ENCODE measurements at places on chromosomes 5 and 9. TPM values are rescaled to one million over a fixed set of nuclear protein-coding genes. Genes with fewer than 3 reads are reported as not detected.
A peak's percentile ranks its signal among the peaks of the same experiment; 100 is the strongest.

GRCh38 chr5:6418679-6419276, 29.9 kb upstream of the UBE2QL1 start:
- no peaks in the 10 kb centered on the region for H3K27me3 ChIP-seq
- peaks cover 4% of the 10 kb centered on the region for H3K4me1 ChIP-seq

LCN1 gene
- not detected for total RNA-seq

DNA sequence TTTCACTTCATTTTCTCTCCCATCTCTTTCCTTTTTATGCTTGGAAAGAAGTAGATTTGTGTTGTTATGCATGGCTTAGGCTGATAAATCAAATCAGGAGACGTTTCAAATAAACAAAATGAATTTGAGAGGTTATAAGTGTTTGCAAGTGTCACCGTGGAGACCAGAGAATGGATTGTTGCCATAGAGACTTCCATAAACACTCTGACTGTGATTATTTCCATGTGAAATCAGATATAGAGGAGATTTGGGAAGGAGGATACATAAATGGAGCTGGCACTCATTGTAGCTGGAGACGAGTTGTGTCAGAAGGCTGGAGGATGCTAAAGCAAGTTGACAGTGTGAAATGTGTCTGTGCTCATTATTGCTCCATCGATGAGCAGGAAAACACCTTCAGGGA, 84.2 kb upstream of the PCSK1 start:
- no peaks in the 10 kb centered on the region for H3K36me3 ChIP-seq
- H3K4me3 ChIP-seq: no peak overlapping the region

LCN9 gene
- not detected for total RNA-seq

OR1N2 gene
- not detected for total RNA-seq

PRR16 gene
- total RNA-seq: 28.7 TPM

GRCh38 chr9:113381909-113382411, 5.2 kb upstream of the HDHD3 start:
- H3K4me3 ChIP-seq: no peak overlapping the region
- H3K27ac ChIP-seq: no peak overlapping the region
- no peak for DNase-seq
- H3K27me3 ChIP-seq: no peaks in the 10 kb centered on the region
- H3K4me1 ChIP-seq: no peaks in the 10 kb centered on the region
- H3K36me3 ChIP-seq: no peaks in the 10 kb centered on the region

TUSC1 gene
- 45.7 TPM for total RNA-seq

GRCh38 chr5:149779124-149779465, 49.0 kb downstream of the PPARGC1B start:
- no peaks in the 10 kb centered on the region for H3K4me1 ChIP-seq
- H3K27ac ChIP-seq: no peak overlapping the region
- no peak overlapping the region for H3K4me3 ChIP-seq
- no peaks in the 10 kb centered on the region for H3K27me3 ChIP-seq

SV2C gene
- not detected for total RNA-seq

SLC36A2 gene
- 0.75 TPM for total RNA-seq

DNA sequence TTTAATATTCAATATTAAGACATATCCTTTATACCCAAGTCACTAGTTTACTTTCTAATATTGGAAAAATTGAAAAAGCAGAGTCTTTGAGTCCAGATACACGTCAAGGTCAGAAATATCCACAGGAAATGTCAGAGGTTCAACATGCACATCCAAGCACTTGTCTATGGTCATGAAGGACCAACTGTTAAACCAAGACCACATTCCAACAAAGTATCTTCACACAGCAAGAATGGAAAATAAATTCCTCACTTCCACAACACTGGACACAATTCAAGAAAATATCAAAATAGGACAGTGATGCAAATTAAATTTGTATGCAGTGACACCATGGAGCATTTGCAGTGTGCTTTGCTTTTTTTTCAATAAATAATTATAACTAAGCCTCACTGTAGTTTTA, 142.5 kb downstream of the GABRB2 start:
- no peaks in the 10 kb centered on the region for H3K4me1 ChIP-seq
- H3K36me3 ChIP-seq: no peaks in the 10 kb centered on the region
- no peak overlapping the region for H3K27ac ChIP-seq
- no peaks in the 10 kb centered on the region for H3K27me3 ChIP-seq
- H3K4me3 ChIP-seq: no peak overlapping the region

DNA sequence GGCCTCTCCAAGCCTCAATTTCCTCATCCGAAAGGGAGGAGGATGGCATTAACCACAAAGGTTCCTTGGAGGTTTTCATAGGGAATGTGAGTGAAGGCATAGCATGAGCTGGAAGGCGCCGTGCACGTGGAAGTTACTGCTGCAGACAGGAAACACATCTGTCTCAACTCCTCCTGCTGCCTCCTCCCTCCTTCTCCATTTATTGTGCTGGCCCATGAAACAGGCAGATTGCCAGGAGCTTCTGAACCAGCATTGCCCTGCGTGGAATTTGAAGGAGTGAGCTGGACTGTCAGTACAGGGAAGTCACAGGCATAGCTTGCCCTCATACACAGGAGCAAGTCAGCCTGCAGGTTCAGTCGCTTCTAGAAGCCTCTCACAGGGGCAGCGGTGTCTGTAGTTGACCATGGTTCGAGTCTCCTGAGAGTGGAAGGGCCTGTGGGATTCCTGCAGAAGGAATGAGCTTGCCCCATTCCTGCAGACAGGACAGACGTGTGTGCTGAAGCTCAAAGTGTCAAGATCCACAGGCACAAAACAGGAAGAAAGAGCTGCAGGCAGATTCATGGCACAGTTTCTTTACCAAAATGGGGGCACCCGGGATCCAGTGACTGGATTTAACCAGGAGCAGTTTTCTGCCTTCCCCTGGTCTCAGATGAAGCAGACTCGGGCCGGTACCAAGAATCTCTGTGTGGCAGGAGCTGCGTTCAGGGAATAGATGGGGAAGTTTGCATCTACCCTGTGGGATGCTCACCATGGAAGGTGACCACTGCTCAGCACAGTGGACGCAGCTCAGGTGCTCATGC, 48.7 kb upstream of the CTSL start:
- no peak overlapping the region for H3K27ac ChIP-seq
- no peak for DNase-seq
- H3K36me3 ChIP-seq: no peaks in the 10 kb centered on the region
- no peaks in the 10 kb centered on the region for H3K27me3 ChIP-seq
- no peak overlapping the region for H3K4me3 ChIP-seq

GRCh38 chr9:108928386-108928785, 5.5 kb downstream of the ELP1 start:
- no peak for DNase-seq
- peaks cover 47% of the 10 kb centered on the region for H3K36me3 ChIP-seq
- H3K4me3 ChIP-seq: no peak overlapping the region
- H3K27ac ChIP-seq: no peak overlapping the region

DNA sequence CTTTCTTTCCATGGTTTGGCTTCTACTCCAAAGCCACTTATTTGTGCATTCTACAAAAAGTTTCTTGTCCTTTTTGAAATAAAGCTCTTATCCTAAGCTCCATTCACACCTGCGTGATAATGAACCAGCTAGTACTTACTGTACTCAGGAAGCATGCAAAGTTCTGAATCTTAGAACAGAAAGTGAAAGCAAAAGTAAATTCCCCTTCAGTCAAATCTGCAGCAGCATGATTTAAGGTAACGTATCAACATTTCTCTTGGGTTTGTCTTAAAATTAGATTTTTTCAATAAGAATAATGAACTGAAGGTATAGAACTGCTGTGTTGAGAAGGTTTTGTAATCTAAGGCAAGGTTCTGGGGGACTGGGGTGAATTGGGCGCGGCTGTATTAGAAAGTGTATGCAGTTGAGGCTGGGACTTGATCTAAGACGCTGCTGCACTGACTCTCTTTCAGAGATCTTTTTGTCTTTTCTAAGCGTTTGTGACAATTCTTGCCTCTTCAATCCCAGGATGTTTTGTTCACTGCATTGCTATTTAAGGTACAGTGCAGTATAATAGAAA, at the start of gene ERAP2:
Gene ERAP2, plus strand, starts transcription at position 209 of the 559 bp plus-strand sequence. CDS start 3,186 bp downstream, outside the sequence.
- peak within 1 kb of the TSS; percentile 42 for H3K27ac ChIP-seq
- no peaks in the 10 kb centered on the region for H3K4me1 ChIP-seq
- H3K4me3 ChIP-seq: peak within 1 kb of the TSS; percentile 60
- H3K36me3 ChIP-seq: no peaks in the 10 kb centered on the region
- no peak for DNase-seq

RMND5B gene
- total RNA-seq: 81.6 TPM

DNA sequence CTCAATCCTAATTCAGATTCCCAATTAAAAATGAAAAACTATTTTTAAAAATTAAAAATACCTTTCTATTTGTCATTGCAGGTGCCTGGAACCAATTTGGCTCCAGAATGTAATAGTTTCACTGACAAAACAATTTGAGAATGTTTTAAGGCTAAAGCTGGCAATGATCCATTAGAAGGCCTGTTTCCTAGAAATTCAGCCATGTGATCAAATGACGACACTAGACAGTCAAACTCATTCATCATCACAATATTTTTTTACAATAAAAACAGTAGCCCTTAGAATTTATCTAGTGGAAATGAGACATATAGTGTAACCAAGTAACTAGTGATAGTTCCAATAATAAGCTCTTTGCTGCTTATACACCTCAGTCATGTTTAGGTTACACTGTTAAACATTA, 75.4 kb upstream of the MAP3K1 start:
- no peaks in the 10 kb centered on the region for H3K4me1 ChIP-seq
- no peak for DNase-seq

DNA sequence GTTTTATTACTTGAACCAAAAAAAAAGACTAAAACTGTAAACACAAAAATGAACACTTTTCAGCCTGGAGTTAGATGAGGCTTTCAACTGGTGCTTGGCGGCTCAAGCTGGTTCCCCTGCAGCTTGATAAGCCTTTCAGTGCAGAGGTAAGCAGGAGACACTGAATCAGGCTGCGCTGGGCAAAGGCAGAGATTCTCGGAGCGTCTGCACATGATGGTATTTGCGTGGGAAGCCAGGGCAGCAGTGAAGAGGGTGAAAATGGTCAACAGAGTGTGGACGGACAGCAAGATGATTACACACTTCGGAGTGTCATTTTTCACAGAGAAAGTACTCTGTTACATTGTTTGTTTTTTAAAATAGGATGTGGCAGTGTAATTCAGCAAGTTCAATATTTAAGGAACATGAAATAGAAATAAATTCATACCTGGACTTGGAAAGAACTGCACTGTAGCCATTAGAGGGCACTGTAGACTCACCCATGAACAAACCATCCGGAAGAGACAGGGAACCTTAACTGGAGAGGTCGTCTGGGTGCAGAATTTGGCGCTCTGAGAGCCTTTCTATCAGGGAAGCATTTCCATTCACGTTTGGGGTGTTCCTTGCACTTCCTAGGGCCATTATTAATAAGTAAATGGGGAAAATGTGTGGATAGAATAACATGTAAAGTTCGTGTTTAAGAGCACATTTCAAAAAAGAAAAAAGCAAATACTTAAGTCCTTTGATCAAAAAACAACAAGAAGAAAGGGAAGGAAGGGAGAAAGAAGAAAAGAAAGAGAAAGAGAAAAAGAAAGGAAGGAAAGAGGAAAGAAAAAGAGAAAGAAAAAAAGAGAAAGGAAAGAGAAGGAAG, 69.8 kb downstream of the ICE1 start:
- no peak overlapping the region for H3K4me3 ChIP-seq
- no peaks in the 10 kb centered on the region for H3K27me3 ChIP-seq
- peaks cover 6% of the 10 kb centered on the region for H3K36me3 ChIP-seq
- no peaks in the 10 kb centered on the region for H3K4me1 ChIP-seq

DNA sequence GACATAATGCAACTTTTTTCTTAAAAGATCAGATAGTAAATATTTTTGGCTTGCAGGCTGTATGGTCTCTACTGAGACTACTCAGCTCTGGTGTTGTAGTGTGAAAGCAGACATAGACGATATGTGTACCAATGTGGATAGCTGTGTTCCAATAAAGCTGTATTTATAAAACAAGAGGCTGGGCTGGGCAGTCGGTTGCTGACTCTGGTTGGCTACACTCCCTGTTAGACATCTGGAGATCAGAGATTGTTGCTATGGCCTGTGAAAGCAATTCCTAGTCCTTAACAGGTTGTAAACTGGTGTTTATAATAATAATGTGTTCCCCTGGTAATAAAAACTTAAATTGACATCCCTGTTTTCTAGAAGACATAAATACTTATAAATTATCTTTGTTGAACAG, 24.4 kb upstream of the SCAMP1 start:
- H3K27ac ChIP-seq: no peak overlapping the region
- no peaks in the 10 kb centered on the region for H3K4me1 ChIP-seq
- no peaks in the 10 kb centered on the region for H3K27me3 ChIP-seq
- H3K4me3 ChIP-seq: no peak overlapping the region
- no peaks in the 10 kb centered on the region for H3K36me3 ChIP-seq

- H3K27me3 ChIP-seq: no peaks in the 10 kb centered on the region
- DNase-seq: no peak
- H3K36me3 ChIP-seq: no peaks in the 10 kb centered on the region
Measured at GRCh38 chr5:116406306-116407041, 168.1 kb downstream of the SEMA6A start.

PIP5K1B gene
- total RNA-seq: 0.85 TPM

- H3K27ac ChIP-seq: no peak overlapping the region
- H3K4me3 ChIP-seq: peak overlapping the region; percentile 27
- no peaks in the 10 kb centered on the region for H3K4me1 ChIP-seq
Measured at GRCh38 chr5:181182651-181183050, 22.3 kb downstream of the TRIM7 start.

PLEKHG4B gene
- not detected for total RNA-seq

SMIM3 gene
- total RNA-seq: 52.4 TPM

- no peak for DNase-seq
- peaks cover 18% of the 10 kb centered on the region for H3K4me1 ChIP-seq
- no peaks in the 10 kb centered on the region for H3K36me3 ChIP-seq
- H3K4me3 ChIP-seq: no peak overlapping the region
- no peaks in the 10 kb centered on the region for H3K27me3 ChIP-seq
Measured at GRCh38 chr5:172407241-172407691, 47.1 kb downstream of the SH3PXD2B start.

- no peak for DNase-seq
- no peaks in the 10 kb centered on the region for H3K27me3 ChIP-seq
- H3K27ac ChIP-seq: no peak overlapping the region
- no peak overlapping the region for H3K4me3 ChIP-seq
- no peaks in the 10 kb centered on the region for H3K4me1 ChIP-seq
Measured at GRCh38 chr5:144060598-144060997, 109.9 kb downstream of the YIPF5 start.

DNA sequence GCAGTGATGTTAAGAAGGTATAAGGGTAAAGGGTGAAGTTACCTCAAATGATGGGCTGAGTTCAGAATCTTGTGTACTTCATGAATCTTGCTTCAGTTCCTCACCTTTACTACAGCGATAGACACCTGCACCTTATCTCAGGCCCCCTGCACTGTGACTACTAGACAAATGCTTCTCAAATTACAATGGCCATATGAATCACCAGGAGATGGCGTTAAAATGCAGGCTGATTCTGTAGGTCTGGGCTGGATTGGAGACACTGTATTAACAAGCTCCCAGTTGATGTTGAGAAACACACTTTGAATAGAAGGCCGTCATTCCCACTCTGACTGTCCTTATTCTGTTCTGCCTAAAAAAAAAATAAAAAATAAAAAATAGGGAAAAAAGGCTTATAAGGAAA, 29.8 kb downstream of the TARS1 start:
- H3K27ac ChIP-seq: no peak overlapping the region
- peaks cover 56% of the 10 kb centered on the region for H3K36me3 ChIP-seq
- H3K4me3 ChIP-seq: no peak overlapping the region
- H3K27me3 ChIP-seq: no peaks in the 10 kb centered on the region
- no peak for DNase-seq
- H3K4me1 ChIP-seq: no peaks in the 10 kb centered on the region

GRCh38 chr5:64834611-64835010, 65.9 kb downstream of the CWC27 start:
- no peak overlapping the region for H3K4me3 ChIP-seq
- H3K27me3 ChIP-seq: no peaks in the 10 kb centered on the region
- no peak for DNase-seq

- H3K27me3 ChIP-seq: no peaks in the 10 kb centered on the region
- DNase-seq: no peak
- H3K27ac ChIP-seq: no peak overlapping the region
- H3K4me1 ChIP-seq: peaks cover 18% of the 10 kb centered on the region
- H3K4me3 ChIP-seq: no peak overlapping the region
Measured at GRCh38 chr9:4979239-4979638, 5.8 kb upstream of the JAK2 start.
